Amygdala (tissue), 56 donors: ENCODE measurements at places on chromosomes 3 and 15.

DNA sequence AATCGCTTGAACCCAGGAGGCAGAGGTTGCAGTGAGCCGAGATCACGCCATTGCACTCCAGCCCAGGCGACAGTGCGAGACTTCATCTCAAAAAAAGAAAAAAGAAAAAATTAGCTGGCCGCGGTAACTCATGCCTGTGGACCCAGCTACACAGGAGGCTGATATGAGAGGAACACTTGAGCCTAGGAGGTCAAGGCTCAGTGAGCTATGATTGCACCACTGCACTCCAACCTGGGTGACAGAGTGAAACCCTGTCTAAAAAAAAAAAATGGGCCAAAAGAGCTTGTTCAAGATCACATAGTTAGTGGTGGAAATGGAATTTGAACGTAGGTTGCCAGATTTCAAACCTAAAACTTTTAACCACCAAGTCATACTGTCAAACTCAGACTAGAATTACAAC is 46.2 kb upstream of the PPP4R2 start:
- DNase-seq: no peak

DNA sequence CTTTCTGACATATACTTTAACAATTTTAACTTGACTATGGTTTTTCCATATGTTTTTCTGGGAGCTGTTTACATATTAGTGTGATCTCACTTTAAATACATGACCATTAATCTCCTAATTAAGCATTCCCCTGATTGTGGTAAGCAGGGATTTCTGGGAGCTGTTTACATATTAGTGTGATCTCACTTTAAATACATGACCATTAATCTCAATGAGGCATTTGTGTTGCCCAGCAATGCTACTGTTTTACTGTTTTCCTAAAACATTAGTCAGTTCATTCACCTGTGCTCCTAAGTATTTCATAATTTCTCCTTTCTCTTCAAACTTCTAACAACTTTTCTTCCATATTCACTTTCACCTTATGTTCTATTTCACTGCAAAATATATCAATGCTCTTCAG is 3.6 kb upstream of the GRAMD1C start:
- DNase-seq: no peak

GRCh38 chr3:137764001-137764433 is at the start of gene SOX14:
SOX14 (plus strand) TSS chr3:137764315; CDS start chr3:137764785, 470 bp downstream.
- no peak for DNase-seq

- DNase-seq: peak; percentile 79
Measured at GRCh38 chr3:47989981-47990440, 26.2 kb downstream of the MAP4 start.

GRCh38 chr3:130084436-130084980 is 2.9 kb downstream of the ALG1L2 start:
- no peak for DNase-seq
